ENCODE measurements at places on chromosomes 5 and 9. TPM values are rescaled to one million over a fixed set of nuclear protein-coding genes. Genes with fewer than 3 reads are reported as not detected.

Gene GALNT12
- 0.55 TPM for total RNA-seq

Gene ANKRD18A
- 2.6 TPM for total RNA-seq

Gene CCDC69
- total RNA-seq, result 167 TPM

Gene RBM18
- total RNA-seq, result 40.7 TPM

Gene WDR31
- total RNA-seq, result 12.4 TPM

Gene MOB3B
- total RNA-seq, result 2.1 TPM
